ENCODE measurements at places on chromosomes 12 and 14.

GRCh38 chr12:118979763-118980406 lies 1.5 kb upstream of the SRRM4 start:
- DNase-seq = peak; percentile 56

GRCh38 chr12:116420227-116420880 lies 138.8 kb upstream of the MAP1LC3B2 start:
- DNase-seq = peak; percentile 48

DNA sequence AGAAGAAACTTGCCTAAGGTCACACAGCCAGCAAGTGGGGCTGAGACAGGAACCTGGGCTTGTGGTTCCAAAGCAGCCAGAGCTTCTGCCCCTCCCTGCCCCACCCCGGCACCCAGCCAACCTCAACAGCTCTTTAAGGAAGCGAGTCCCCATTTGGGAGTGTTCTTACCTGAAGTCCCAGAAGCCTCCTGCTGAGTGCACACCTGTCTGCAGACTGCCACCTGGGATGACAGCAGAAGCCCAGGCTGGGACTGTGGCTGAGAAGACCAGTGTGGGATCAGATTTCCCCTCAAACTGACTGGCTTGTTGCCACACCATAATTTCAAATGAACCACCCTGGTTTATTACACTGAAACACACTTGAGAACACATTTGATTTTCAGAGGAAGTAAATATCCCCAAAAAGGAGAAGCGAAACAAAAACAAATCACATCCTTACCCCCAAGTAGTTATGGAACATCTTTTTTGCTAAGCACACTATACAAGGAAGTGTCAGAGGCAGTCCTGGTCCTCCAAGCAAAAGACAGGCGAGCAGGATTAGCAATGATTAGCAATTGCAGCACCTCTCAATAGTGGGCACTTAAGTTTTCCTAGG lies 6.3 kb upstream of the RIN3 start:
- DNase-seq = peak; percentile 92

GRCh38 chr14:55721353-55721752 lies 141.3 kb downstream of the KTN1 start:
- DNase-seq = no peak

DNA sequence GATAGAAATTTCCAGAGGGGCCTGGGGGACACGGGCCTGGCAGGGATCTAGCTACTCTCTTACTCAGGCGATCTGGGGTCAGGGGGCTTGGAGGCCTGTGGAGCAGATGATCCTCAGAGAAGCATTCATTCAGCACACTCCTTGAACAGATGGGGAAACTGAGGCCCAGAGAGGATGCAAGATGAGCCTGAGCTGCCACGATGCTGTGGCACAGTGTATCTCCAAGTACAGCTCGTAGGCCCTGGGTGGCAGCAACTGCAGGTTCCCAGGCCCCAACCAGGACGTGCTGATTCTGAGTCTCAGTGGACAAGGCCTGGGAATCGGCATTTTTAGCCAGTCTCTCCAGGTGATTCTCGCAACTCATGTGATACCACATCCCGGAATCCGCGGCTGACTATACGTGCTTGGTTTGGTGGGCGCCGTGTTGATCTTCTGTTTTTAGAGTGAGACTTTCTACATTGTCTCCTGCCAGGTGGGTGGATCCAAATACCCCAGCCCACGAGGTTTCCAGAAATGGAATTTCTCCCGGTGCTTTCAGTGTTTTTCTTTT lies 22.5 kb downstream of the ADGRD1 start:
- DNase-seq = no peak

DNA sequence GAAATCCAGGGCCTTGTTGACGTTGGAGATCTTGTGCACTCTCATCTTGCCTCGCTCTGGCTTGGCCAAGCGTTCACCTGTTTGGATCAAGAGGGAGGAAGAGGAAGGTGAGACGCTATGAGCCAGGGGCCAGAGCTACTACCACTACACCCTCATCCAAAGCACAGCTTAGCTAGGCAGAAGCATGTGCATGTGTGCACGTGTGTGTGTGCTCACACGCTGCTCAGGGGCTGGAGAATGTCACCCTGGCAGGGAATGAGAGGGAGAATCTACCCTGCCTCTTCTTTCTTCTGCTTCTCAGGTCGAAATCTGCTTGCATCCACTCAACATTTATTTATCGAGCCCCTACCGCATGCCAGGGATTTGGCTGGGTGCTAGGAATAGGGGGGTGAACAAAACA lies 58.1 kb downstream of the ACTN1 start:
- DNase-seq = no peak

- no peak for DNase-seq
Observed at GRCh38 chr12:127414636-127415035, 852.3 kb upstream of the TMEM132C start.

DNA sequence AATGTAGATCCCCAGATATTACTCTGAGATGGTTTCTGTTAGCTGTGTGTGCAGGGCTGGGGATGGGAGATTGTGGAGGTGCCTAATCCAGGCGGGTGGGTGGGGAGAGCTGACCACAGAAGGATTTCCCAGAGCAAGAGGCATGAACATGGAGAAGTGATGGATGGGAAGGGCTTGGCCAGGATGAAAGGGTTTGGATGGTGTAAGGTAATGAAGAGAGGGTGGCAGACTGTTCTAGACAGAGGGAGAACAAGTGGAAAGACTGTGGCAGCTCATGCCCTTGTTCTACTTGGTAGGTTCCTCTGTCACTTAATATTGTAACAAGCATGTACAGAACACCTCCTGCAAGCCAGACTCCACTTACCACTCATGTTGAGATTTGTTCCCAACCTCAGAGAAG lies 187.8 kb downstream of the NPAS3 start:
- DNase-seq = no peak

GRCh38 chr12:47715393-47715876 lies 9.6 kb upstream of the RPAP3 start:
- peak; percentile 46 for DNase-seq

DNA sequence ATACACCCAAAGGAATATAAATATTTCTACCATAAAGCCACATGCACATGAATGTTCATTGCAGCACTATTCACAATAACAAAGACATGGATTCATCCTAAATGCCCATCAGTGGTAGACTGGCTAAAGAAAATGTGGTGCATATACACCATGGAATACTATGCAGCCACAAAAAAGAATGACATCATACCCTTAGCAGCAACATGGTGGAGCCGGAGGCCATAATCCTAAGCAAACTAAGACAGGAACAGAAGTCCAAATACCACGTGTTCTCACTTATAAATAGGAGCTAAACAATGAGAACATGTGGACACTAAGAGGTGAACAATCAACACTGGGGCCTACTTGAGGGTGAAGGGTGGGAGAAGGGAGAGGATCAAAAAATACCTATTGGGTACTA lies 198.5 kb downstream of the BMP4 start:
- no peak for DNase-seq

GRCh38 chr12:117161460-117162166 lies 28.7 kb downstream of the FBXO21 start:
- no peak for DNase-seq

GRCh38 chr12:89828575-89828974 lies 119.9 kb upstream of the ATP2B1 start:
- no peak for DNase-seq

GRCh38 chr12:96255077-96255476 lies 60.9 kb downstream of the ELK3 start:
- DNase-seq = no peak

DNA sequence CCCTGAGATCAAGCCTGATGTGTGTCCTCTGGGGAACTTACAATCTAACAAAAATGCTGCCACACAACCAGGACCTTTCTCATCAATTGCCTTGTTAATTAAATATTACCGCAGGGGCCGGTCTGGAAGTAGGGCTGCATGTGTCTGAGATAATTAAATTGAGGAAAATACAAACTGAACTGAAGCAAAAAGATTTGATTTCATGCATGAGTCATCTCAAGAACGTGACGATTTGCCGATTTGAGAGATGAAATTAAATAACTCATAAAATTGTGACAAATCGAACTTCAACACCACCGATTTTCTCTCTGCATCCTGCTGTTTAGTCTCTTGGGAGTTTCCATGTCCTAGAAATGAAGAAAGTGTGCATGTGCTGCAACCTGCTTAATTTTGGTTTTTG lies 94.6 kb upstream of the DAAM1 start:
- no peak for DNase-seq

DNA sequence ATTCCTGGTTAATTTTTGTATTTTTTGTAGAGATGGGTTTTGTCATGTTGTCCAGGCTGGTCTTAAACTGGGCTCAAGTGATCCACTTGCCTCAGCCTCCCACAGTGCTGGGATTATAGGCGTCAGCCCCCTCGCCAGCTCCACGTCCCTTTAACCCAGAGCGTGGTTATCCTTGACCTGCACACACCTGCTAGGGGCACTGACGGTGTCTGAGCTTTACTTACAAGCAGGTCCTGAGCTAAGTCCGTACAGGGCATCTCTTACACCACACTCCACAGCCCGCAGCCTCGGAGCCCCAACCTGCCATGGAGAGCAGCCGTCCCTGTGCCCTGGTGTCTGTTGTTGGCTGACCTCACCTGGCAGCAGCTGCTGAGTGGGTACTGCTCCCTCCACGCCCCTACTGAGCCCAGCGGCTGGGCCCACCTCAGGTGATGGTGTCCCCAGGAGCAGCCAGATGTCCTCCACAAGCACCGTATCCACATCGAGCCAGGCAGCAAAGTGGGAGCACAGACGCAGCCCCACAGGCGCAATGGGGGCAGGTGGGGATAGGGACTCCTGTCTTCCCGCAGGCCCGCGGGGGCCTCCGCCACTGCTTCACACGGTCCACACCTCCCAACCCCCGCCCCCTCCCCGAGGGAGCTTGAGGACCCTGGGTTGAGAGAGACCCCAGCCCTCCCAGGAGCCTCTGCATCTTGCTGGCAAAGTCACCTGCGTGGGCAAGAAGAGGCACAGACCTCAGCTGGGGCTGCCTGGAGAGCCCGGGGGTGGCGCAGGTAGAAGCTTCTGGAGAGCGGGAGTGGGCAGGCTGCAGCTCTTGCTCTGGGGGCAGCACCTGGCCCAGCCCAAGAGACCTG lies 325.4 kb upstream of the SFSWAP start:
- no peak for DNase-seq
